ENCODE measurements at places on chromosomes 12 and 14. TPM values are rescaled to one million over a fixed set of nuclear protein-coding genes. Genes with fewer than 3 reads are reported as not detected.

DNA sequence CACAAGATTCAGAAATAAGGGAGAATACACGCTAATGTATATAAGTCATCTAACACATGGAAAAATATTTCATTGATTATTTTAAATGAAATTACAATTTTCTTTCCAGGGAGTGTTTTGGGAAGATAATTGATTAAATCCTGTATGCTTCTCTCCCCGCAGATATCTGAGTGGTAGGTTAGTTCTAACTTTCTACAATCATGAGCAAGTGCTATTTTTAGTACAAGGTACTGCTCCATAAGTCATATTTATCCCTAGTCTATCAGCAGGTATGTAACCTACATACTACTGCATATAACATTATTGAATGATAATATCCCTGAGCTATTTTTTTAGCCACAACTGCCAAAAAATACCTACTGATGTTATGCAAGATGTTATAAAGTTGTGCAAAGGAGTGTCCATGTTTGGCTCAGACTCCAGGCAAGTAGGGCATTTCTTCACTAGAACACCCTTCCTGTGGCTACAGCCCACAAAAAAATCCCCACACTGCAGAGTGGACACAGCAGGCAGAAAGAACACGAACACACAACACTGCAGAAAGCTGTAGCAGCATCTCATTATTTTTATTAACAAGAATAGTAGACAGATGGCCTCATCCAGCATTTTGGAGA, 87.0 kb downstream of the SEC23A start:
- no peaks in the 10 kb centered on the region for H3K27me3 ChIP-seq
- no peaks in the 10 kb centered on the region for H3K4me1 ChIP-seq
- H3K27ac ChIP-seq, result no peak overlapping the region
- no peak for DNase-seq
- H3K4me3 ChIP-seq, result no peak overlapping the region
- H3K36me3 ChIP-seq, result no peaks in the 10 kb centered on the region

GRCh38 chr12:121983536-121984210, 38.0 kb upstream of the BCL7A start:
- H3K27ac ChIP-seq, result no peak overlapping the region
- no peak for DNase-seq
- H3K4me1 ChIP-seq, result no peaks in the 10 kb centered on the region
- no peak overlapping the region for H3K4me3 ChIP-seq
- no peaks in the 10 kb centered on the region for H3K27me3 ChIP-seq

The ANKS1B gene
- 3.1 TPM for total RNA-seq

GRCh38 chr12:10673659-10674384, at the start of gene STYK1:
TSS of gene STYK1 (minus strand) at chr12:10674052. CDS start at chr12:10634618, 39,434 bp downstream.
- H3K4me3 ChIP-seq, result peak within 1 kb of the TSS; percentile 32
- no peaks in the 10 kb centered on the region for H3K4me1 ChIP-seq
- no peak for DNase-seq

- H3K36me3 ChIP-seq, result no peaks in the 10 kb centered on the region
- H3K4me3 ChIP-seq, result no peak overlapping the region
- DNase-seq, result no peak
Observed at GRCh38 chr12:46179693-46180452, 89.0 kb downstream of the SLC38A1 start.

DNA sequence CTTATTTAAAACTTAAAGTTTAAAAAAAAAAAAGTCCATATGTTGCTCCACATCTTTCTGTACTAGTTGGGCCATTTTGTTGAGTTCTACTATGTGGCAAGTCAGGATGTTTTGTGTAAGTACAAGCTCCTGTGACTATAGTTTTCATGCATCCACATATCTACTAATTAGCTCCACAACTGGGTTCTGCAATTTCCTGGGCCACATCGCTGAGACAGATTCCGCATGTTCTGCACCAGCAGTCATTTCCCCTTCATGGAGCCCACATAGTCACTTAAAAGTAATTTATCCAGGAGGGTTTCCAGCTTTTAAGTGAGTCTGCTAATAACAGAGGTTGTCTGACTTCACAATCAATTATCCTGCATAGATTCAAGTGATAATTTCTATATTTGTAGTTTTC, 461.4 kb downstream of the ZFP36L1 start:
- no peaks in the 10 kb centered on the region for H3K27me3 ChIP-seq
- peaks cover 4% of the 10 kb centered on the region for H3K4me1 ChIP-seq
- H3K4me3 ChIP-seq, result no peak overlapping the region
- H3K36me3 ChIP-seq, result no peaks in the 10 kb centered on the region
- no peak overlapping the region for H3K27ac ChIP-seq

GRCh38 chr12:19706936-19707335, 267.6 kb downstream of the AEBP2 start:
- H3K27me3 ChIP-seq, result no peaks in the 10 kb centered on the region
- DNase-seq, result no peak
- no peak overlapping the region for H3K4me3 ChIP-seq
- no peaks in the 10 kb centered on the region for H3K36me3 ChIP-seq
- no peaks in the 10 kb centered on the region for H3K4me1 ChIP-seq

The MAX gene
- total RNA-seq, result 67.5 TPM

The RPGRIP1 gene
- total RNA-seq, result not detected

The DLGAP5 gene
- 0.08 TPM for total RNA-seq
